ENCODE measurements at places on chromosomes 7 and 10.

DNA sequence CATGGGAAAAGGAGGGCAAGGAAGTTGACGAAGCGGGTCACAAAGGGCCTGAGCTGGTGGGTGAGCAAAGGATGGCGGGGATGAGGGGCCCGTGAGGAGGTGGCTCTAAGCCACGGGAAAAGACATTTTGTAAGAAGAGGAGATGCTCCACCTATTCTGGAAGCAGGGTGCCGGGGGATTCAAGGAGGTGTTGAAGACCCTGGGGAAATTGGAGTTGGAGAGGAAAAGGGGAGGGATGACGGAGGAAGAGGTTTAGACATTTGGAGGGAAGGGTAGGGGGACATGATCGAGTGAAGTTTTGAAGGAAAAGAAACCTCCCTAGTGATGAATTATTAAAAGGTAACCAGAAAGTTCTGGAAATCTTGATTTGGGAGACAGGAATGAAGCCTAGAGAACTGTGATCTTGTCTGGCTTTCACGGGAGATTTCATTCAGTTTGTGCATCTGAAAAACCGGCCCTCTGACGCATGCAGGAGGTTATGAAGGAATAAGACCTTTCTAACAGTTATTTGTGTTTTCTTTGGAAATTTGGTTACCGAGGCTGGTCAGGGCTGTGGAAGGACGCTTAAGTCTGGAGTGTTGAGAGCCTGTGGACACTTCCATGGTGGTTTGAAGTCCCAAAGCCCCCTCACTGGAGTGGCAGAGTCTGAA, 1.4 kb downstream of the SMO start:
- DNase-seq, result no peak

DNA sequence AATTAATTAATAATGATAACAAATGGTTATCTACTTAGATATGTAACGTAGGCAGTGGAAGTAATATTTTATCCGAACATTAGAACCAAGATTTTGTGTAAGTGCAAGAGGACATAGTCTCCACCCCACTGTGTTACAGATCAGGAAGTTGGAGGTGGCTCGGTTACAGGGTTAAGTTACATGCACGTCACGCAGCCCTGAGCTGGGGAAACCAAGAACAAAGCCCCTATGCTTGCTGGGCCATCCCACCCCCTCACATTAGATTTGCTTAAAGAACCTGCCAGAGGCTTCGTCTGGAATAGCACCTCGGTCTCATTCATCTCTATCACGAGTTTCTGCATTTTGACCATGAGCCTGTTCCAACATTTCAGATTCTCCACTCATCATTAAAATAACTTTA, 214.1 kb downstream of the ADARB2 start:
- no peak for DNase-seq

DNA sequence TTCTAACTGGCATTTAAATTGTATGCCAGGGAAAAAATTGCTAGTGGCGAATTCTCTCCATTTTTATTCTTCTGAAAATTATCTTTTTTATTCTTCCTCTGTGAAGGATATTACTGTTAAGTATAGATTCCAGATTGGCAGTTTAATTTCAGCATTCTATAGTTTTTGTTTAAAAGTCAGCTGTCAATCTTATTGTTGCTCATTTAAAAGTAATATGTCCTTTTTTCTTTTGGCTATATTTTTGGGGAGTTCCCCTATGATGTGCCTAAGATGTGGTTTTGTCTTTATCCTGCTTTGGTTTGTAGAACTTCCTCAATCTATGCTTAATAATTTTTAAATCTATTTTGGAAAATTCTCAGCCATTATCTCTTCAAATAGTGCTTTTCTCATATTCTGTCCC, 135.9 kb downstream of the ARHGAP12 start:
- no peak for DNase-seq

DNA sequence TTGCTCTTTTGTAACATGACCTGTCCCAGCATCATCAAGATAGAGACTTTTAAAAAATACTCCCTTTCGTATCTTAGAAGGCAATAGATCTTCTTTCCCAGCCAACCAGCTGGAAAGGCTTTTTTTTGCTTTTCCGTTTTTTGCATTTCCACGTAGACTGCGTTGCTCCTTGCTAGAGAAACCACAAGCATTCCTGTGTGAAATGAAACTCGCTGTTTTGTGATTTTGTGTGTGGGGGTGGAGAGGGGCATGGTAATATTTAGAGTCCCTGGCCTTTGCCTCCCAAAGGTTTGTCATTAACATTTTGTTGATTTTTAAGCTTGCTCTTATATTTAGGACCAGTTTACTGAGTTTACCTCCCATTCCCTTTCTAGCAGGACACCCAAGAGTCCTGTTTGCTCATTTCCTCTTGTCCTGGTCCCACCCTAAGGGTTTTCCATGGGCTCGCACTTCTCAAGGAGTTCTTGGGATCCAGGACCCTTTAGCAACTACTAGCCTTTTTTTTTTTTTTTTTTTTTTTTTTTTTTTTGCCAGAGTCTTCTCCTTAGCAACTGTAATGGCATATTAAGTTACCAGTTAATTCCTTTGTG, 243.6 kb downstream of the BICC1 start:
- no peak for DNase-seq

DNA sequence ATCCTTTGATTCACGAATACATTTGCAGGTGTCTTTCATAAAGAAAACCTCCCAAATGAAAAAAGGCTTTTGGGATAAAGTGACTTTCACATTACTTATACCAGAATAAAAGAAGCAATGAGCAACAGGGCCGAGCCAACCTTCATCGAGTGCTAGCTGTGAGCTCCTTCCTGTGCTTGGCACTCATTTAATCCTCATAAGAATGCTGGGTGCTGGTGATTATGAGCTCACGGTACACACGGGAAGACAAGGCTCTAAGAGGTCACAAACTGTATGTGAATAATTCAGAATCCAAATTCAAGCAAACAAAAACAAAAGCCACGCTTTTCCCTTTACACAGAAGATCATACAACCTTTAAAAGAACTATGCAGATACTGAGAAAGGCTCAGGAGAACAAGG, 156.2 kb downstream of the COBL start:
- DNase-seq, result no peak

DNA sequence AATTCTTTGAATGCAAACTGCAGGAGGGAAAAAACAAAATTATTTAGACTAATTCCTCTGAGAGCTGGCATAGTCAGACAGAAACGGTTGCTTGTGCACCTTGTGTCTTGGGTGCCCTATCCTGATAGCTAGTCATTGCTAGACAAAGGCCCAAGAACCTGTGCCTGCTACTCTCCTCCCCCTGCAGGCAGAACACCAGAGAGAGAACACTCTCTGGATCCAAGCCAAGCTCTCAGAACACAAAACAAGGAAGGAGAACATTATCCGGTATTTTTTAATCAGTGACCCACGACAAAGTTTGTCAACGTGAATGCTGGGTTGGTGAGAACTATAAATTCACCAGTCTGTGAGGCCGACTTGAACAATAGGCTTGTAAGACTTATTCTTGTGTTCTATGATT, 18.8 kb upstream of the PPP1R9A start:
- no peak for DNase-seq

DNA sequence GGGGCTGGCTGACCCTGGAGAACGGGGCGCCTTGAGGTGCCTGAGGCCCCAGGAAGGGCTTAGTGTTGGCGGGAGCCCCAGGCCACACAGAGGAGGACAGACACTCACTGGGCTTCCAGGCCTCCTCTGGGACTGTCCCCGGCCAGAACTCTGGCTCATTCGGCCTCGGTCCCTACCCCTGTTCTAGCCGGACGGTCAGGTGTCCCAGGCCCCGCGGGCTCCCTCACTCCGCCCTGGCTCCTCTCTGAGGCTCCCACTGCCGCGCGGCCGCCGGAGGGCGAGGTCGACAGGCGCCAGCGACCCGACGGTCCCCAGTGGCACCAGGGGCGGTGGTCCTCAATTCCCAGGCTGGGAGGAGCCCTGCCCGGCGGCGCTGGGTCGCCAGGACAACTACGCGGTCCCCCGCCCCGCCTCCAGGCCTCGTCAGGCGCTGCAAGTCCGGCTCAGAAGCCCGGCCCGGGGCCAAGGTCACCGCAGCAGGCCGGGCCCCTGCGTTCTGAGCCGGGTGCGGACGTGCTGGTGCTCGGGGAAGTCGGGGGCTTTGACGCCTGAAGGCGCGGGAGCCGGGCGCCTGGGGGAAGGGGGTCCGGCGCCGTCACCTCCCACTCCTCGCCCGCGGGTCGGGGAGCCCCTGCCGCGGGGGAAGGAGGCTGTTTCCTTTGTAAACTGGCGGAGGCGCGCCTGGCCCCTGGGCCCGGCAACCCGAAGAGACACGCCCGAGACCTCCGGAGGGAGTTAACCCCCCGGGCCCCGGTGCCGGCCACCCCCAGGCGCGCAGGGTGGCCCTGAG, 1.1 kb upstream of the PWWP2B start:
- no peak for DNase-seq

DNA sequence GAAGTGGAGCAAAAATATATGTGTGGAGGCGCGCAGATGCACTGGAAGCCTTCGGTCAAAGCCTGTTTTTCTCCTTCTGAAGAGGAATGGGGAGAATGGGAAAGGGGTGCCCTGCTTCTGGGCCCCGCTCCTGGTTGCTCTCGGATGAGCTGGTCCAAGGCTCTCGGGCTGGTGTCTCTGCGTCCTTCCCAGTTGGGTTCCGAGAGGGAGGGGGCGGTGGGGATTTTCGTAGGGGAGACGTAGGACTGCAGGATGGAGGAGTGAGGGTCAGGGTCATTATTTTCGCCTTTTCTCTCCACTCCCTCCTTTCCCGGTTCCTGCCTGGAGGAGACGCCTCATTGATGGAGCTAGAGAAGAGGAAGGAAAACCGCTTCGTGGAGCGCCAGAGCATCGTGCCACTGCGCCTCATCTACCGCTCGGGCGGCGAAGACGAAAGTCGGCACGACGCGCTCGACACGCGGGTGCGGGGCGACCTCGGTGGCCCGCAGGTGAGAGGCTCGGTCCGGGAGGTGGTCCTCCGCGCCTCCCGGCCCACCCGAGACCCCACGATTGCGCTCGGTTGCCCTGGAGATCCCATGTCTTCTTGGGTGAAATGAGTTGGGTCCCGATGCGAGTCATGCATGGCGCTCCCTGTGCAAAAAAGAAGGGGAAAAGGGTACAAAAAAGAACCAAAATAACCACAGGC, 790 bp downstream of the ADAM22 start:
- DNase-seq, result peak; percentile 49

GRCh38 chr7:22662556-22663356, 64.2 kb upstream of the IL6 start:
- no peak for DNase-seq

- DNase-seq, result no peak
Measured at GRCh38 chr10:89795840-89796239, 94.5 kb downstream of the KIF20B start.

DNA sequence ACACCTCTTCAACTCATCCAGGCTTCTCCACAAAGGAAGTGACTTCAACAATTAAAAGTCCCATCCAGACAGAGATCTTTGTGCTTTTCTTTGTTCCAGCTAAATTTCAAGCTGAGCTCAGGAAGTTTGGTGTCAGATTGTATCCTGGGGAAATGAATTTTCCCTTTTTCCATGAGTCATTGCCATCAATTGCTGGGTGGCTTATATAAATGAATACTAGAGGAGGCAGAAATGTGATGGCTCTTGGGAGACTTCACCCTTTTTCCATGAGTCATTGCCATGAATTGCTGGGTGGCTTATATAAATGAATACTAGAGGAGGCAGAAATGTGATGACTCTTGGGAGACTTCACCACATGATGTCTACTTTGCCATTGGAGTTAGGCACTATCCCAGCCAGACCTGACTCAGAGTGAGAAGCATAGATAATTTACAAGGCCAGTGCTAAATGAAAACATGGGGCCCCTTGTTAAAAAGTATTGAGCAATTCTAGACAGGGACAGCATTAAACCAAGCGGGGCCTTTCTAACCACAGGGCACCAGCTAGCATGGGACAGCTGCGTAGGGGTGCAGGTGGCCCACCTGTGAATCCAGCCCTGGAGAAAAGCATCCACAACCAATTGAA, 339.2 kb upstream of the PODXL start:
- no peak for DNase-seq

DNA sequence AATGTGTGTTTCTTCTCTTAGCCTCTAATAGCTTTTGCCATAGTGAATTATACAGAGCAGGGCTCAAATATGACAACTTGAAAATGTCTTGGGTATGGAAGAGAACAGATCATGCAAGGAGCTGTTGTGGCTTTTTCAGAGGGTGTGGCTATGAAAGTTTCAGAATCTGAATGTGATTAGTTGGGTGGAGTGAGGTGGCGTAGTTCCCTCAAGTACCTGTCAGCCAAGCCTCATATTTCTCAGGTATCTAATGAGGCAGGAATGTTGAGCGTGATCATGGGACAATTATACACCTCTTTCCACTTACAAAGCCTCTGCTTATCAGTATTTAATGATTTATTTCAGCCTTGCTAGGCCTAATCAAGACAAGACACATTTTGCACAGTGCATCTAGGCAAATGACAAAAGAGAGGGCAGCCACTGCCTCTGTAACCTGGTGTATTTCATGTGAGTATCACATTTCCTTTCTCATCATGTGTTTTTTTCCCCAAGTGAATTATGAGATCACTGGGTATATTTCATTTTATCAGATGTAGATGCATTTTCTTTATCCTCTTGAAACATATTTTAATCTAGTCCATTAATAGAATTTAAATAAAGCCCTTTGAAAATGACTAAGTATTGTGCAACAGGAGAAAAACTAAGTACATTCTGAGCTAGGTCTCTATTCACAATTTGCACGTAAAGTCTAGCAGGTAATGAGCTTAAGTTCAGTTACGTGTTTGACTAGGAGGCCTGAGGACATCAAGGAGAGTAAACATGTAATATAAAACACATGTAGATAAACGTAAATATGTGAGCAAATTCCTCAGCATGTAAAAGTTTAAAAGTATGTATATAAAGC, 644.4 kb upstream of the IGFBP3 start:
- DNase-seq, result no peak

- DNase-seq, result peak; percentile 68
Measured at GRCh38 chr10:43407148-43407575, 1.8 kb downstream of the HNRNPF start.

DNA sequence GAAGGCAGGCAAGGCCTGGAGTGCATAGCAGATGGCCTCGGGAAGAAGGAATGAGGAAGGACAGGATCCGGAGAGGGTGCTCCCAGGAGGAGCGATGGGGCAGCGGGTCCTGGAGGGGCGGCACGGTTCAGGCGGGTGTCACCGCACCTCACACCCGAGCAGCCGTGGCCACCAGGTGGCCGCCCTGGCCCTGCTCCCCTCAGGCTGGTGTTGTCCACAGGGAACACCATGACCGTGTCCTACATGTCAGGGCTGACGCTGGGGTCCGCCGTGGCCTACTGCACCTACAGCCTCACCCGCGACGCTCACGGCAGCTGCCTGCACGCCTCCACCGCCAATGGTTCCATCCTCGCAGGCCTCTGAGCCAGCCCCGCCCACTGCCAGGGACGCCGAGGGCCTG, 19.8 kb downstream of the SLC29A4 start:
- DNase-seq, result no peak
